Thoracic aorta (tissue), 2 donors: ENCODE measurements at places on chromosomes 1 and 21.

GRCh38 chr1:199085903-199086302 is 447.1 kb downstream of the PTPRC start:
- DNase-seq: no peak

- no peak for DNase-seq
These were observed 112.2 kb upstream of the GUCA2B start for GRCh38 chr1:42041031-42041430.

DNA sequence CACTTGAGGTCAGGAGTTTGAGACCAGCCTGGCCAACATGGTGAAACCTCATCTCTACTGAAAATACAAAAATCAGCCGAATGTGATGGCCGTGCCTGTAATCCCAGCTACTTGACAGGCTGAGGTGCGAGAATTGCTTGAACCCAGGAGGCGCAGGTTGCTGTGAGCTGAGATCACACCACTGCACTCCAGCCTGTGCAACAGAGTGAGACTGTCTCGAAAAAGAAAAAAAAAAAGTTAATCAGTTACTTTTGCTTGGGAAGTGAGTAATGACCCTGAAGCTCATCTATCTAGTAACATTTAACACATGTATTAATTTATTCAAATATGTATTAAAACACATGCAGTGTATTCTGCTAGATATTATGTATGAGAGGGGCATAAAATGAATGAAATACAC is 49.4 kb downstream of the ZNF326 start:
- no peak for DNase-seq

GRCh38 chr1:70171512-70171911 is 33.9 kb downstream of the LRRC40 start:
- no peak for DNase-seq

DNA sequence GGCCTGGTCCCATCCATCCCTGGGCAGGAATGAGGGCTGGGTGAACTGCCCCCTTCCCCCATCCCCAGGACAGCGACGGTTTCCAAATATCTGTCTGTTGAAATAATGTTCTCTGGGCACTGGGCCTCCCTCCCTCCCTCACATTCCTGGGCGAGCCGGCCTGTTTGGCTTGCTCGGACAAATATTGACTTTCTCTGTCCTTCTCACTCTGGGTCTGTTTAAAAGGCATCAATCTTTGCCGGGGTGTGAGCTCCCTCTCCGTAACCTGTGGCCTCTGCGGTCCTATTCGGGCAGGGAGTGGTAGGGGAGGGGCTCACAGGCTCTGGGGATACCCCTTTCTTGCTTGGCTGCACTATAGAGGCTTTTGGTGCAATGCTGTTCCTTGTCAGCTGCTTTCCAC is 40.2 kb downstream of the FOXD2 start:
- no peak for DNase-seq

GRCh38 chr1:12001249-12001917 is 17.9 kb upstream of the MIIP start:
- DNase-seq: no peak

GRCh38 chr1:245434280-245434679 is 279.5 kb downstream of the KIF26B start:
- DNase-seq: no peak

- no peak for DNase-seq
These were observed 1.8 kb upstream of the PIK3CD start for GRCh38 chr1:9649769-9650168.

DNA sequence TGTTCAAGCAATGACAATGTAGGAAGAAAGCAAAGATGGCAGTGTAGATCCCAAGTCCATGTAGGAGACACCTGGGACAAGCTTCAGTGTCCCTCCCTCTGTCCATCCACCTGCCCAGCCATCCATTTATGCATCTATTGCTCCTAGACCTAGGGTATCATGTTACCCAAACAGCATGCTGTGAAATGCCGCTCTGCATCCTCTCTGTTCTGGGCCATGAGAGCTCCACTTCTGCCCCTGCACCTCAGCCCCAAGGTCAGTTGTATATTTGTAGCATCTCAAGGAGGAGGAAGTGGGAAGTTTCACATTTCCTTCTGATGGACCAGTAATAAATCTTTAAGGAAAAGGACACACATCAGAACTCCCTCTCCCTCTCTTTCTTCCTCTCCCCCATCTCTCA is 27.9 kb upstream of the TSPEAR start:
- no peak for DNase-seq

- no peak for DNase-seq
These were observed 92.0 kb upstream of the PRMT6 start for GRCh38 chr1:106964495-106964894.

DNA sequence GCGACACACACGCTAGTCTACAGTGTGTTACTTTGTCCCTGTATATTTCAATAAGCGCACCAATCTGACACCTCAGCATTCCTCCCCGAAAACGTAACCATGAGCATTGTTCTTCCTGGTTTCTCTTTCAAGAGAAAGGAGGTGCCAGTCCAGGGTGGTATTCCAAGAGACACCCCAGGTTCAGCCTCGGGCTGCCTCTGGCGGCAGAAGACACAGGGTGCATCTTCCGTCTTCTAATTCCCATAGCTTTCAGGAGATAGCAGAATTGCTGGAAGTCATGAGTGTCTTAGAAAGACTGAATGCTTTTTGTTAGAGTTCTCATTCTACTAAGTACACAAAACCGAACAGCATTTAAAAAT is 15.9 kb upstream of the RGS8 start:
- no peak for DNase-seq

GRCh38 chr1:201937624-201938213 is 8.6 kb downstream of the LMOD1 start:
- DNase-seq: no peak

GRCh38 chr1:9720785-9721605 is 69.5 kb downstream of the PIK3CD start:
- DNase-seq: no peak

- no peak for DNase-seq
These were observed 230.8 kb downstream of the HMCN1 start for GRCh38 chr1:185964946-185965345.

GRCh38 chr1:20486457-20487235 is 636 bp upstream of the CAMK2N1 start:
- no peak for DNase-seq

DNA sequence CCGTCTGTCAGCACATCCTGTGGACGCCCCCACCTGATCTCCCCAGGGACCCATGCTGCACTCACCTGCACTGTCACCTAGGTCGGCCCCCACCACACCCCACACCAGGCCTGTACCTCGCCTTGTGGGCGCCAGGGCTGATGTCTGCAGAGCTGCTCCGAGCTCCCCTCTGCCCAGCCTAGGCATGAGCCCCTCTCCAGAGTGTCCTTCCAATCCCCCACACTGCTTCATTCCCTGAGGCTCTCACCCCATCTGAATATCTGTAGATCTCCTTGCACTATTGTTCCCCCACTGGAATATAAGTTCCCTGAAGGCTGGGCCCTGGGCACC is 12.2 kb downstream of the UMODL1 start:
- DNase-seq: no peak

GRCh38 chr1:179966551-179966950 is 11.9 kb downstream of the CEP350 start:
- DNase-seq: no peak

GRCh38 chr21:34279883-34280282 is 83.9 kb upstream of the KCNE2 start:
- DNase-seq: no peak

GRCh38 chr1:16043950-16044349 is 368 bp downstream of the CLCNKB start:
- DNase-seq: no peak

DNA sequence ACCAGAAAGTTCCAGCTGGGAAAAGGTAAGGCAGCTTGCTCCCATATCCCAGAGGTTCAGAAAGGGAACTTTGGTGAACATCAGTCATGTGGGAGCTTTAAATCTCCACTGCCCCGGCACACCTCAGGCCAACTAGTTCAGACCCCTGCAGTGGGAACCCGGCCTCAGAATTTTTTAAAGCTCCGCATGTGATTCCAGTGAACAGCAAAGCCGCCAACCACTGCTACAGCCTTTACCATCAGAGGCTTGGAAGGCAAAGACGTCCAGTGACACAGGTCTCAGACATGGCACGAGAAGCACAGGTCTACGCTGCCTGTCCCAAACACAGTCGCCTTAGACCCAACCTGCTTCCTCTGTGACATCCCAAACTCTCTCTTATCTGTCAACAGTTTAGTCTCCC is 31.0 kb downstream of the SETD4 start:
- DNase-seq: no peak

DNA sequence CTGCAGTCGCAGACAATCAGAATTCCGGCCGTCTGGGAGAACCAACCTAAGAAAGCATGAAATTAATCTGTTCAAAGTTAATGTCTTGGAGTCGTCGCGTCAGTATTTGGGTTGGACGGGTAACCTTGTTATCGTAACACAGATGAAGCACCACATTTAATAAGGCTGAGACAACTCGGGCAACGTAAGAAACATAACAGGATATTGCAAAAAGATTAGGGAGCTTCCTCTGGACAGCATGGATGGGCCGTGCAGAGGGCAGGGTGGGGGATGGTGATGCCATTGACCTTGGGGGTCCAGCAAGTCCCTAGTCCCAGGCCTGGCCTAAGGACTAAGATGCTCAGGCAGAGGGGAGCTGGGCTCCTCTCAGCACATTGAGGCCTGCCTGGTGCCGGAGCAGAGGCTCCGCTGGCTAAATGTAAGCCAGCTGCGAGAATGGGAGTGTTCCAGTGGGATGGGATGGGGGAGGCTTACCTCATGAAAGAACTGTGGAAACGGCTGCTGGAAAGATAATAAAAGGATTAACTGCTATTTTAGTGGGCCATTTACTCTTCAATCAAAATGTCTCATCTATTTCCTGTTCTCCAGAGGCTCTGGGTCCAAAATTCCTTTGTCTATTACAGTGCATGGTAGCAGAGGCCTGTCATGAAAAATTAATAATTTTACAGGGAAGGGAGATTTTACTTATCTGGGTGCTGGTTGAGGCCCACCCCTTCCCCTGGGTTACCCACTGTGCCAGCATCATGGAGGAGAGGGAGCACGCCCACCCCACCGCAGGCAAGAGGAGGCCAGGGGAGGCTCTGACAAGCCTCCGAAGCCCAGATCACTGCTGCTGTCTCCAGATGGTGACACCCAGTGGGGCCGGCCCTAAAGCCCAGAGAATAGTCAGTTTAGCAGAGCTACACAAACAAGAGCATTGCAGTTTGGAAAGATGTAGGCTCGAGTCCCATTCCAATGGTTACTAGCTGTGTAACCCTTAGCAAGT is 131.6 kb downstream of the DMRTB1 start:
- DNase-seq: no peak

GRCh38 chr1:56644919-56645676 is at the start of gene PRKAA2:
PRKAA2 (plus strand) TSS chr1:56645314; CDS start chr1:56645388, 74 bp downstream.
- DNase-seq: no peak
